Activated CD4-positive, alpha-beta T cell treated with anti-CD3 and anti-CD28 coated beads for 4 hours (primary cell): ENCODE measurements at places on chromosomes 5 and 9.

DNA sequence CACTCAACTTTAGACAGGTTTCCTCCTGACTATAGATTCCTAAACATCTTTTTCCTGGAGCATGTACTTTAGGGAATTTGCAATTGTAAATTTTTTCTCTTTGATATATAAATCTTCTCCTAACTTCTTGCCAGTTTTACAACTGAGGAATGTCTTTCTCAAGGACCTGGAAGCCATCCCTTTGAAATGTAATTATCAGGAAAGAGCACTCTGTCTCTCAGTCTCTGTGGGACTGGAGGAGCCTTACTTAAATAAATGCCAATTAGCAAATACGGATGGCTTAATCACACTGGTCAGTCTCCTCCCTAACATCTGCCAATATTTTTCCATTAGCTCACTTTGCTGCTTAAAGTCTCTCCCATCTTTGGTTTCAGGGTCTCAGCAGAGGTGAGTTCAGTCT, 344.3 kb upstream of the ARRDC3 start:
- DNase-seq, result no peak

GRCh38 chr9:20479419-20480155, 142.7 kb downstream of the MLLT3 start:
- no peak for DNase-seq

GRCh38 chr9:96484521-96484931, 34.6 kb downstream of the HABP4 start:
- DNase-seq, result no peak

DNA sequence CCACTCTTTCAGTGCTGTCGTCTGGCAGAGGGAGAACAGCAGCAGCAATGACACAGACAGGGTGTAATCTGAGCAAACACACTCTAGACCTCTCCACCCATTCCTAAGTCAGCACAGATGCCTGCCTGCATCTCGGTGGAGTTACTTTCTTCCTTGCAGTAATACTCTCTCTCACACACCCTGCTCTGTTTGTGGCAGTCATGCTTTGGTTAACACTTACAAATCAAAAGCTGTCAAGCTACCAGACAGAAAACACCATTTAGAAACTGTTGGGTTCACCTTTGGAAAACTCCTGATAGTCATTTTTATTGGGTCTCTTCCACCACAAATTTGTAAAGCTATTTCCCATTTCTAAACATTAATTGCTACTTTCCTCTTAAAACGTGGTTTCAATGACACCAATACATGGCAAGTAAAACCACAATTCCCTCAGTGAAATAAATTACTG, 27.3 kb downstream of the LHFPL2 start:
- DNase-seq, result no peak

DNA sequence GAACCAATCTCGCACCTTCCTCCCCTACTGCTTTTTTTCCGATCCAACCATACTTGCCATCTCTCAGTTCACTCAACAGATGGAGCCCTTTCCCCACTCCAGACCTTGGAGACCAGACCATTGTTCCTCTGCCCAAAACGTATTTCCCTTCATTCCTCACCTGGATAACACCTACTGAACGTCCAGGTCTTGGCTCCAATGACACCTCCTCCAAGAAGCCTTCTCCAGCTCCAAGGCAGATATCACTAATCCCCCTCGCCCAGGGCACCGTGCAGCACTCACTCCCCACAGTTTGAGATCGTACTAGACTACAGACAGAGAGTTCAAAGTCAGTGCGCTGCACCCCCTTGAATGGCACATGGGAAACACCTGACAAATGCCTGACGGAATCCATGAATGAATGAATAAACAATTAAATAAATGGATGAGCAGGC, 47.1 kb upstream of the AKNA start:
- DNase-seq, result no peak

GRCh38 chr9:18404434-18405029, 69.4 kb upstream of the ADAMTSL1 start:
- DNase-seq, result no peak

GRCh38 chr5:36723912-36724311, 117.5 kb downstream of the SLC1A3 start:
- no peak for DNase-seq

GRCh38 chr5:4188704-4189103, 593.1 kb downstream of the IRX1 start:
- DNase-seq, result no peak

DNA sequence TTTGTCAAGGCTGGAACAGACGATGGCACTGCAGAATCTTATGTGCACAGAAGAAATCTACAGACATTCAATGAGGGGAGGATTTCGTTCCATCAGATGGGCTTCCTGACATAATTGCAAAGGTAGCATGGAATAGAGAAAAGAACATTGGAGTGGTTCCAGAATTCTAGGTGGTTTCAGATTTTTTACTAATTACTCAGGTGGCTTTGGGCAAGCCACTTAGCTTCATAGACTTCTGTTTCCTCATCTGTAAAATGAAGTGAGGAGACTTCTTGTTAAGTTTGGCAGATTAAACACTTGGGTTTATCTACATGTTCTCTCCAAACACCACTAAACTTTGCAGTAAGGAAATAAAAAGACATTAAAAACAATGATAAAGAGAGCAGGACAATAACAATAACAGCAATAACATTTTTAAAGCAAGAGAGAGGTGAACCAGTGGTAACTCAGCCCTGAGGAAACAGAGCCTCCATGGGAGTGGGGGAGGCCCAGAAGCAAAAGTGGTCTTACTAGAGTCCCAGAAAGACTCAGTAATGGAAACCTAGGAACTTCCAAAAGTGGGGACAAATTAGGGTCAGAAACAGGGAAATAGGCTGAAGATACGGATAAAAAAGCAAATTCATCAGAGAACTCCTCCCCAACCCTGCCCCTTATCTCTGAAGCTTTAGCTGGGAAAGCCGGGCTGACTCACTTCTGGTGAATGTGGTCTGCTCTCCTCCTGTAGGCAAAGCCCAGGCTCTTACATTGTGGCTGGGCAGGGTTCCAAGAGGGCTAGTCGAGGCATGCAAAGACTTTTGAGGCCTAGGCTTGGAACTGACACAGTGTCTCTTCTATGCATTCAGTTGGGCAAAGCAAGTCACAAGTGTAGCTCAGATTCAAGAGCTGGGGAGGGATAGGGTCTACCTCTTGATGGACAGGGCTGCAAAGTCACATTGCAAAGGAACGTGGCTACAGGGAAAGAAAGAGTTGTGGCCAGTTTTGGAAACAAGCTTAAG, 11.8 kb upstream of the ACTBL2 start:
- DNase-seq, result peak; percentile 35

- peak; percentile 3 for DNase-seq
These were observed 59.8 kb upstream of the POU5F2 start for GRCh38 chr5:93800988-93801811.

DNA sequence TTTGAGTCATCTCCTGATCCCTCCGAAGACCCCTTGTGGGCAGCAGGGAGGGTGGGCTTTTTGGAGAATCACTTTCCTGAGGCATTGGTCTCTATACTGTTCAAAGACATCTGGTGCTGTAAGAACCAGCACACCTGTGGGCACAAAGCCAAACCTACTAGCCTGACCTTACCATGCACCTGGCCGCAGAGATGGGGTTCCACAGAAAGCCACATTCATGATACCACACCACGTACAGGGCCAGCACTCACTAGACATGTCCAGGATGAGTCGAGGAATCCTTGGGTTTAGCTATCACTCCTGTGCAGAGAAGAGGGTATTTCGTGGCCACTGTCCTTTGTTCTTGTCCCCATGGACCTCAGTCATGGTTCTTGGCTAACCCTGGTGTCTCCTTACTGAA, 203.4 kb downstream of the CACNA1B start:
- no peak for DNase-seq

DNA sequence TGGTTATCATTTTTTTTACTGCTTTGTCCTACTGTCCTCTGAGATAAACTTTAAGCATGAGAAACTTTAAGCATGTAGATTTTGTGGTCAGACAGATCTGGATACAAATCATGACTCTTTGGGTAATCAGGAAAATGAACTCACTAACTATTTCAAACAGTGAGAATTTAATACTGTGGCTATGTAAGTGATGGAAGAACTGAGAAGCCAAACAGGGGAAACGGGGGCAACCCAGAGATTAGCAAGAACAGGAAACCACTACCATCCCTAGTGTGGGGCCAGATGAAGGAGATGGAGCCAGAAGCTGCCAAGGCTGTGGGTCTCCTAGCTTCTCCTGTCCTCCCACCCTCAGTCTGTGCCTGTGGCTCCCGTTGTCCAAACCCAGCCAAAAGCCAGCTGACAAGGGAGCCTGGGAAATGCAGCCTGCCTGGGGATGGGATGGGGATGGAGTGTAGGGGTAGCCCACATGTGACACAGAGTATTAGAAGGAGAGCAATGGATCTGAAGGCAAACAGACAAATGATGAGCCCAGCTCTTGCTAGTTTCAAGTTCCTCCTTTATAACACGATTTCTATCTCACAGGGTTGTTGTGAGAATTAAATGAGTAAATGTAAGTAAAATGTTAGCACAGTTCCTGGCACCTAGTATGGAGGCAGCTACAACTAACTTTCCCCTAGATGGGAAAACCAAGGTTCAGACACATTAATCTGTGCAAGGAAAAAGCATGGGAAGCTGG, 27.7 kb upstream of the CDC23 start:
- no peak for DNase-seq

- no peak for DNase-seq
These were observed 92.1 kb upstream of the RANBP3L start for GRCh38 chr5:36393656-36394428.

GRCh38 chr5:68245319-68245718, 29.8 kb downstream of the PIK3R1 start:
- no peak for DNase-seq

DNA sequence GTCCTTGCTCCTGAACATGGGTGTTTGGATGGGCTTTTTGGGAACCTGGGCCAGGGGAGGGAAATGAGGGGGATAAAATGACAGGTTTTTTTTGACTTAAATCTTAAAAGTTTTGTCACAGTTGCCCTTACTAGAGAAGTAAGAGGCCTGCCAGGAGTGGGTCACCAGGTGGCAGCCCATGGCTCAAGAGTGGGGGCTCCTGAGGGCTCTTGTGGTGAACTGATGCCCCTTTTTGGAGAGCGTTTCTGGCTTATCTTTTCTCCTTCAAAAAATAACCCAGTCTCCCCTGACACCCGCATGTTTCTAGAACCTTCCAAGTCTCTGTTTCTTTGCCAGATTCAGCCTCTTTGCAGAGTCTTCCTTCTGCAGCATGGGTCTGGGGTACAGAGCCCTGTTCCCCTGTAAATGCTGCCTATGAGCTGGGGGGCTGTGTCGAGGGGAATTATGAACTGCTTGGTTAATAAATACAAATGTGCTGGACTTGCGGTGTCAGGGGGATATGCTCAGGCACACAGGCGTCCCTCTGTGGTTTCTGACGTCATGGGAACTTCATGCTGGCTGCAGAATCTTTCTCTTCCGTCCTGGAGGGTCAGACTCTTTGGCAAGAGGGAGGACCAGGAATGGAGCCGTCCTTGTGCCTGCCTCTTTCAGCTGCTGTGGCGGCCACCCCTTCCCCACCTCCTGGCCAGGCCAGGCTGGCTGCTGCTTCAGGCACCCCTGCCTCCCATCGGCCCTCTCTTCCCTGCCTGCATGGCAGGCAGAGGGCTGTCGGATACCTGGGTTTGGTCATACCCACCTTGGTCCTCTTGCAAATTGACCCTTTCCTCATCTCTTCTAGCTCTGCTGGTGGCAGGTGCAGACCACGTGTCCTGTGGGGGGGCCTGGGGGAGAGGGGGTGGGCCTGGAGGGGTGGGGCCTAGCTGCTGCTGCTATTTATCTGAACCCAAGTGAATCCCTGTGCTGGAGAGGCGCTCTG, 30.1 kb downstream of the PTPA start:
- DNase-seq, result peak; percentile 10

DNA sequence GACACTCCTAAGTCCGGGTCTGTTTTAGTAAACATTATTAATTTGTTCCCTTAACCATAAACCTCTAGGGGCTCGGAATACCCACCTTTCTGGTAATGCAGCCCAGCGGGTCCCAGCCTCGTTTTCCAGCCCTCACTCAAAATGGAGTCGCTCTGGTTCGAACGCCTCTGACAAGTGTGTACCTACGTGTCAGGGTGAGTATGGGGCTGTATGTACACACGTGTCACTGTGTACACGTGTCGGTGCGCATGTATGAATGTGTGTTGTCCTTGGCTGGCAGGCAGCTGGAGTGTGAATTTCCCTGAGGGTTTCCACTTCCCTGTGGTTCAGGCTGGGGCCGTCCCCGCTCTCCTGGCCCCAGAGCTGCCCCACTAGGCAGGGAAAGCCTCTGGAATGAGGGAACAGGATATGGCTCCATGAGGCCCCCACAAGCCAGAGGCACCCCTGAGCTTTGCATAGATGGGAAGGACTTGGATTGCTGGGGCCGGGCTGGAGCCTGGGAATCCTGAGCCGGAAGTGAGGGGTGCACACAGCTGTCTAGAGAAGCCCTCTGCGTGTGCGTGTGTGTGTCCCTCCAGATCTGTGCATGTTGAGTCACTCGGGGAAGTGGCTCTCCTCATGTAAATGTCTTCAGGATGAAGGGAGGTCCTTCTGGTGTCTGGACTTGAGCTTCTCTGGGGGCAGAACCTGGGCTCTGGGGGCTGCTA, 160.8 kb upstream of the IER5L start:
- DNase-seq, result no peak

GRCh38 chr9:137252555-137253506, 1.7 kb downstream of the STPG3 start:
- no peak for DNase-seq

GRCh38 chr5:7331131-7331530, 64.8 kb upstream of the ADCY2 start:
- no peak for DNase-seq

- no peak for DNase-seq
These were observed 134.6 kb upstream of the CPEB4 start for GRCh38 chr5:173753307-173754168.

GRCh38 chr5:95615164-95615467, 4.8 kb upstream of the GPR150 start:
- no peak for DNase-seq

GRCh38 chr9:115413766-115414382, 295.9 kb upstream of the TNC start:
- DNase-seq, result no peak

- no peak for DNase-seq
These were observed 212.0 kb upstream of the KIF2A start for GRCh38 chr5:62093976-62094375.

- DNase-seq, result no peak
These were observed 61.0 kb upstream of the PCA3 start for GRCh38 chr9:76703270-76703669.

- DNase-seq, result no peak
These were observed 48.8 kb downstream of the BARX1 start for GRCh38 chr9:93906195-93906880.

DNA sequence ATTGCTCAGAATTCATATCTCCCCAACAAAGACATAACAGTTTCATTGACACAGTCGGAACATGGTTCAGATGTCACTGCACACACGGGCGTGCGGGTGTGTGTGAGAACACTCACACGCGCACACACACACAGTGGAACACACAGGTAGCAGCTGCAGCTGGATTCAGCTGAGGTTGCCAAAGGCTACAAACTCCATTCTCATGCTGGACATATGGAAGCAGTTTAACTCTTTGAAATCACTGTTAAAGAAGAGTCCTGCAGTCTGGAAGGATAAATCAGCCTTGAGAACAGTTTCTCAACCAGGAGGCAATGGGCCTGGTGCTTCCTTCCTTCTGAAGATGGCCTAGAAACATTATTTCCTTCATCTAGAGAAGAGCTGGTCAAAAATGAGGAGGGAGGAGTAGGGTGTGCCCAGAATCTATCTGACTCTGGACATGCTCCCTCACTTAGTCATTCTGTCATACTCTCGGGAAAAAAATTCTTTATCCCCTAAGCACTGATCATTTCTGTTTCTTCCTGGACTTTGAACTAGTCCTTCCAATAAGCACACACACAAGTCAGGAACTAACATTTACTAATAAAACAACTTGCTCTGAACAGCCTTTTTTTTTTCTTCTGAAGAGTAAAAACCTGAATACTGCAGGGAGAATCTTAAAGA, 160.6 kb downstream of the ZDHHC21 start:
- no peak for DNase-seq

- DNase-seq, result no peak
These were observed 118.8 kb downstream of the SLC12A2 start for GRCh38 chr5:128202320-128202719.
